Activated naive CD4-positive, alpha-beta T cell treated with anti-CD3 and anti-CD28 coated beads, Interleukin-2, amount 10 ng/mL, durations not matched to agents 7 days and 5 days (primary cell): ENCODE measurements at places on chromosomes 1 and 21.

GRCh38 chr21:40563900-40564299 is 283.1 kb downstream of the DSCAM start:
- no peak for DNase-seq

- DNase-seq: no peak
Measured at GRCh38 chr1:96723936-96724335, 2.4 kb downstream of the PTBP2 start.

DNA sequence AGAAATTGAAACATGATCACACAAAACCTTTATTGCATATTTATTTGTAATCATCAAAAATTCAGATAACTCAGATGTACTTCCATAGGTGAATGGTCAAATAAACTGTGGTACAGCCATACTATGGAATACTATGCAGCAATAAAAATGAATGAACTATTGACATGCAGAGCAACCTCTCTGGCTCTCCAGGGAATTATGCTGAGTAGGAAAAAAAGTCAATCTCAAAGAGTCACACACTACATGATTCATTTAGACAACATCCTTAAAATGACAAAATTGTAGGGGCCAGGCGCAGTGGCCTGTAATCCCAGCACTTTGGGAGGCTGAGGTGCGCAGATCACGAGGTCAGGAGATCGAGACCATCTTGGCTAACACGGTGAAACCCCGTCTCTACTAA is 104.0 kb downstream of the TPR start:
- no peak for DNase-seq

DNA sequence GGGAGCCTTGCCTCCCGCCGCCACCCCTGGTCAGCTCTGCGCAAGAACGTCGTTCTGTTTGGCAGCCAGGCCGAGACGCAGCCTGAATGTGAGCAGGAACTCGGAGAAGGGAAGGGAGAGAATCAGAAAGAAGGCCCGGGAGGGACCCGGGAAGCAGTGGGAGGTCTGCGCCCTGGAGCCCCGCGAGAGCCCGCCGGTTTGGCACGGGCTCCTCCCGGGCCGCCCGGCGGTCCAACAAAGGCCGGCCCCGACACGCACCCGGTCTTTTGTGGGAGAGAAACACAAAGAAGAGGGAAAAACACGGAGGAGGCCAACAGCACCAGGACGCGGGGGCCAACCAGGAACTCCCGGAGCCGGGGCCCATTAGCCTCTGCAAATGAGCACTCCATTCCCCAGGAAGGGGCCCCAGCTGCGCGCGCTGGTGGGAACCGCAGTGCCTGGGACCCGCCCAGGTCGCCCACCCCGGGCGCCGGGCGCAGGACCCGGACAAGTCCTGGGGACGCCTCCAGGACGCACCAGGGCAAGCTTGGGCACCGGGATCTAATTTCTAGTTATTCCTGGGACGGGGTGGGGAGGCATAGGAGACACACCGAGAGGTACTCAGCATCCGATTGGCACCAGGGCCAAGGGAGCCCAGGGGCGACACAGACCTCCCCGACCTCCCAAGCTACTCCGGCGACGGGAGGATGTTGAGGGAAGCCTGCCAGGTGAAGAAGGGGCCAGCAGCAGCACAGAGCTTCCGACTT is 2.7 kb upstream of the OLIG2 start:
- no peak for DNase-seq

GRCh38 chr1:86913399-86913895 is 479 bp downstream of the SELENOF start:
- peak; percentile 55 for DNase-seq

GRCh38 chr1:52404116-52404974 is at the start of the genes ORC1 and PRPF38A:
ORC1 (minus strand) TSS chr1:52404423; CDS start chr1:52402223, 2,200 bp downstream.
PRPF38A (plus strand) TSS chr1:52404602; CDS start chr1:52404750, 148 bp downstream.
- peak; percentile 99 for DNase-seq

GRCh38 chr1:91779548-91780021 is 106.4 kb downstream of the TGFBR3 start:
- no peak for DNase-seq

DNA sequence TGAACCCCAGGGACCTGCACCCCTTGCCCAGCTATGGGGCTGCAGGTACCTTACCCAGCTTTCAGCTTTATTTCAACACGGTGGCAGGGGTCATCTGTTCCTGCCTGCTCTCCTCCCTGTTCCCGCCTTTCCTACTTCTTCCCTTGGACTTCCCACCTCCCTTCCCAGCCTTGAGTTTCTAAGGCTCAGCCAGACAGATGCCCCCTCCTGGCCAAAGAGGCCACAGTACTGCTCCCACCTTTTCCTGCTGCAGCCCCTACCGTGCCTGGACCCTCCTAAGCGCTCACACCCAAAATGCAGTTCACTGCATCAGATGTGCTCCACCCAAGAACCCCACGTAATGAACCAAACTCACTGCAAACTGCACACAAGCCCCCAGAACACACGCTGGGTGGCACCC is 7.7 kb downstream of the NOC2L start:
- no peak for DNase-seq

- DNase-seq: no peak
Measured at GRCh38 chr21:42547001-42547905, 33.6 kb downstream of the SLC37A1 start.

DNA sequence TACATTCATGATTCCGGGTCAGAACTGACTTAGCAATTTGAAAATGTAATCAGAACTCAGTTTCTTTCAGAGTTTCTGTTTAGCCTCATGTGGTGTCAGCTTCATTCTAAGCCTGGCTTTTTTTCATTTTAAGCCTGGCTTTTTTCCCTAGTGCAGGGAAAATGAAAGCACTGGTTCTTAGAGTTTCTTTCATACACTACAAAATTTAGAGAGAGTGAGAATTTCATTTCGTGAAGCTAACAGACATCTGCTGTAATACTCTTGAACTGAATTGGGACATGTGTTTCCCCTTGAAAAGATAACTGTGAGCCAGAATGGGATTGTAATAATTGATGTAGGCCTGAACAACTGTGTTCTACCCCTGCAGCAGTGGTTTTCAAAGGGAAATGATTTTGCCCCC is 95.3 kb upstream of the KIAA0040 start:
- no peak for DNase-seq

GRCh38 chr1:190949939-190950338 is 472.3 kb upstream of the BRINP3 start:
- no peak for DNase-seq

GRCh38 chr1:205922314-205922713 is 20.9 kb downstream of the SLC26A9 start:
- no peak for DNase-seq

DNA sequence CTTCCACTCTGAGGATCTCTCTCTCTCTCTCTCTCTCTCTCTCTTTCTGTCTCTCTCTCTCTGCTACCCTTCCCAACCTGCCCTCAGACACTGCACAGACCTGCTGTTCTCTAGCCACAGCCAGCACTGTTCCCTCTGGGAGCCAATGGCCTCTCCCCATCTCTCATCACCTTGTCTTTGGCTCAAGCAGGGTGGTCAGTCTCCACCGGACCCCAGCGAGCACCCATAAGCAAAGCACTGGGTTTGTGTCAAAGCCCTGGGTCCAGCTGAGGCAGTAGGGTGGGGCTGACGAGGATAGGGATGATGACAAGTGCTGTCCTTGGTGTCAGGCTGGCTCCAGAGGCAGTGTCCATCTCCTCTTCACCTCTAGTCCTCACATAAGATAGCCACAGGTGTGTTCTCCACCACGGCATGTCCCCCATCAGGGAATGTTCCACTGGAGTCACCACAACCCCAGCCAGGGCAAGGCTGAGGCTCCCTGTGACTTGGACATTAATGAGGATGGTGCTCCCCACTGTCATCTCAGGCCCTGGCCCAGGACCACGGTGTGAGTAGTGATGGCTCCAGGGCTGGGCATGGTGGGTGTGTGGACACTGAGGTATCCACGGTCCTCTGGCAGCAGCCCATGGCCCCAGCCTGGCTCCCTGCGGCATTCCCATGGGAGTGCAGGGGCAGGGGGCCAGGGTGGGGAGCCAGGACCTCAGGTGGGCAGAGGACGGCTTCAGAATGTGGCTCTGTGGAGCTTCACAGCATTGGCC is 8.4 kb upstream of the GOLT1A start:
- no peak for DNase-seq

GRCh38 chr1:49356594-49356993 is 579.9 kb upstream of the BEND5 start:
- DNase-seq: no peak

DNA sequence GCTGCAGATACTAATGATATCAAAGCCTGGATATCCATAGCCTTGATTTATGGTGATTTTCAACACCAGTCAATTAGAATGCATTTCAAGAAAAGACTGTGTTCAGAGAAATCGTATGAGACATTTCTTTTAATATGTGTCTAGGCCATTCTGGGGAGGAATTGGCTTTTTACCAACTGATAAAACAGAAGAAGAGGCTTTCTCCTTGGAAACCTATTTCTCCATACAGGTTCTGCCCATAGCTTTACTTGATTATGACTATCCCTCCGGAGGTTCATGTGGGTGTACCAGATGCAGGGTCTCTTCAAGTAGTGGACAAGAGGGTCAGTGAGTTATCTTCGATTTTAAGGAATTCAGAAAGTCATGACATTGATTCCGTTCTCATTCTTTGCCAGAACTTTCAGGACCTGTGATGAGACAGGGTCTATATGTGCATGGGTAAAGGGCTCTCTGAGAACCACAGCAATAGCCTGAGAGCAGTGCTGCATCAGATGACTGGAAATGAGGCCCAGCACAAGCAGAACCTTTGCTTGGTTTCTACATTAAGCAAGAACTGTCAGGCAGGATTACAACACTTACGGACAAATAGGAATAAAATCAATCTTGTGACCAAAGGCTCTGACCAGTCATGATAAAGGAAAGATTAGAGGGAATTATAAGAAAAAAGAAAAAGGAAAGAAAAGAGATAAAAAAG is 263.7 kb upstream of the SGIP1 start:
- no peak for DNase-seq

- DNase-seq: no peak
Measured at GRCh38 chr1:221328371-221328770, 413.5 kb downstream of the DUSP10 start.

DNA sequence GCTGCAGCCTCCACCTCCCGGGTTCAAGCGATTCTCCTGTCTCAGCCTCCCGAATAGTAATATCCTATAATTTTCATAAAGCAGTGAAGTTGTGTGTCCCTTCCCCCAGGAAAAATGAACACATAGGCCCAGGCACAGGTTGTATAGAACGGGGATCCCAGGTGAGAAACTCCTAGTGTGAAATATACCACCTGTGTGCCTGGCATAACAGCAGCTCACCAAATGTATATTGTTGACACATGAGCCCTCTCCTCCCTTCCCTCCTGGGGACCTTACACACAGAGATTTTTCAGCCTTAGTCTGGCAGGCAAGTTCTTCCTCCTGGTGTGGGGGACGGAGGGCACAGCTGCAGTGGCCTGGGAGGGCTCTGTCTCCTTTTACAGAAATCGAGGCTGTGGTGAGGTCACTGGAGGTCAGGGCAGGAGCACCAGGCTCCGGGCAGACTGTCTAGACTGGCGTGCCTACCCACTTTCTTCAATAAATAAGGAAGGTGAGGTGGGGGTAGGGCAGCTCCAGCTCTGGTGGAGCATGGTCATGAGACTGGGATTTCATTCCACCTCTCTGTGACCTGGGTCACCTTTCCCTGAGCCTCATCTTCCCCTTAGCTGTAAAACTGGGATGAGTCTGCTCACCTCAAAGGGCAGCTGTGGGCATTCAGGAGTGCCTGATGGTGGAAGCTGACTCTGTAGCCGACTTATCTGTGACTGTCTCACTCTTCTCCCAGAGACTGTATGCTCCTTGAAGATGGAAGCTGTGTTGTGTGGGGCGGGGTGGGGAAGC is 14.3 kb downstream of the RCC1 start:
- no peak for DNase-seq

GRCh38 chr1:184244962-184245361 is 141.9 kb upstream of the C1orf21 start:
- DNase-seq: no peak

DNA sequence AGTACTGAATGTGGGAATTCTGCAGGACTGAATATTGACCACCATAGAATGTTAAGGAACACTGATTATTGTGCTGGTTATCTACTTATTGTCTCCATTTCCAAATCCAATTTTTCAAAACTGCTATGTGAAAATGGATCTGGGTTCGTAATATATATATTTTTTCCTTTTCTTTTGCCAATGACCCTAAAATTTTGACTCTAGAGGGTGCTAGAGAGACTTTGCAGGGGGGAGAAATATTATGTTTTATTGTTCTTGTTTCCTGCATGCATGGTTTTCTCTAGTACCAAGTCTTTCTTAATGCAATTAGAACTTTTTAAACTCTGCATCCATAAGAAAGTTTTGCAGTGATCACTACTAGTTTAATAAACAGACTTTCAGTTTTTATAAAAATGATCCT is 1256.9 kb downstream of the BRINP3 start:
- DNase-seq: no peak

DNA sequence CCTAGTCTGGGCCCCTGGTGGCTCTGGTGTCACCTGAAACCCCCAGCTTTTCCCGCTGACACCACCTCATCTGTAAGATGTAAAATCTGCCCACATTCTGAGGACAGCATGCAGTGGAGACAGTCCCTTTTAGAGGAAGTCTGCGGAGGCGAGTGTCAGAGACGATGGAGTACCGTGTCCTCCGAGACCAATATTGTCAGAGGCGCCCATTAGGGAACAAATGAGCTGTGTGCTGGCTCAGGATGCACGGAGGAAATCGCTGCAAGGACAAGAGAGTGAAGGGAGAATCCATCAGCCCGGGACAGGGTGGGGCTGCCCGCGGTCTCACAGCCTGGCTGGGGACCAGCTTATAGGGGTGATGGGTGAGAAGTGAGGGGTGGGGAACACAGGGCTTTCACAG is 214.8 kb downstream of the MATN1 start:
- no peak for DNase-seq

- no peak for DNase-seq
Measured at GRCh38 chr1:212557739-212558692, 50.5 kb upstream of the ATF3 start.

- DNase-seq: no peak
Measured at GRCh38 chr1:79373481-79374125, 367.1 kb upstream of the ADGRL4 start.

DNA sequence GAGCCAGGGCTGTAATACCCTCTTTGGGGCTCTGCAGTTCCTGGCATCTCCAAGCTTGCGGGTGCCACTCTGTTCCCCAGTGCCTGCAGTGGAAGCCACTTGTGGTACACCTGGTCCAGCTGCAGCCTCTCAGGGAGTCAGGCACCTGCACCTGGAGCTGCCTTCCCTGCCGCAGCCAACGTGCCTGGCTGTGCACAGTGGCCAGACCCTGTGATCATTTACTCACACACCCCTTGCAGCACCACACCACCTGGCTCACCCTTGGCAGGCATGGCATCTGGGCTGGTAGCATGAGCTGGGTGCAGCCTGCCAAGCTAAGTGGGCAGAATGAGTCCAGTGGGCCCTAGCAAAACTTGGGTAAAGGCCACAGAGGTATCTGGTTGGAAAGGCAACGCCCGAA is 51.1 kb upstream of the NTPCR start:
- no peak for DNase-seq

DNA sequence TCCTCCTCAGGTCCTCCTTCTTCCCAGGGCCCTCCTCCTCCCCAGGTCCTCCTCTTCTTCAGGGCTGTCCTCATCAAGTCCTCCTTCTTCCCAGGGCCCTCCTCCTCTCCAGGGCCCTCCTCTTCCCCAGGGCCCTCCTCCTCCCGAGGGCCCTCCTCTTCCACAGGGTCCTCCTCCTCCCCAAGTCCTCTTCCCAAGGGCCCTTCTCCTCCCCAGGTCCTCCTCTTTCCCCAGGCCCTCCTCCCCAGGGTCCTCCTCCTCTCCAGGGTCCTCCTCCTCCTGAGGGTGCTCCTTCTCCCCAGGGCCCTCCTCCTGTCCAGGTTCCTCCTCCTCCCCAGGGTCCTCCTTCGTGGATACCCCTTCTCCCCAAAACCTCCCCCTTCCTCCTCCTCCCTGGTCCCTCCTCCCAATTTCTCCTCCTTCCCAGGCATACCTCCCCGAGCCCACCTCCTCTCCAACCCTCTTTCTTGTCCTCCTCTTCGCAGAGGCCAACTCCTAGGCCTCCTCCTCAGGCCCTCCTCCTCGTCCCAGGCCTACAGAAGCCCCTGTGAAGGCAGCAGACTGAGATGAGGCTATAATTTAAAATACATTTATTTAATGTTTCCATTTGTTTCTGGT is 29.5 kb downstream of the WNT9A start:
- DNase-seq: no peak
